ENCODE measurements at places on chromosomes 7 and 10.

DNA sequence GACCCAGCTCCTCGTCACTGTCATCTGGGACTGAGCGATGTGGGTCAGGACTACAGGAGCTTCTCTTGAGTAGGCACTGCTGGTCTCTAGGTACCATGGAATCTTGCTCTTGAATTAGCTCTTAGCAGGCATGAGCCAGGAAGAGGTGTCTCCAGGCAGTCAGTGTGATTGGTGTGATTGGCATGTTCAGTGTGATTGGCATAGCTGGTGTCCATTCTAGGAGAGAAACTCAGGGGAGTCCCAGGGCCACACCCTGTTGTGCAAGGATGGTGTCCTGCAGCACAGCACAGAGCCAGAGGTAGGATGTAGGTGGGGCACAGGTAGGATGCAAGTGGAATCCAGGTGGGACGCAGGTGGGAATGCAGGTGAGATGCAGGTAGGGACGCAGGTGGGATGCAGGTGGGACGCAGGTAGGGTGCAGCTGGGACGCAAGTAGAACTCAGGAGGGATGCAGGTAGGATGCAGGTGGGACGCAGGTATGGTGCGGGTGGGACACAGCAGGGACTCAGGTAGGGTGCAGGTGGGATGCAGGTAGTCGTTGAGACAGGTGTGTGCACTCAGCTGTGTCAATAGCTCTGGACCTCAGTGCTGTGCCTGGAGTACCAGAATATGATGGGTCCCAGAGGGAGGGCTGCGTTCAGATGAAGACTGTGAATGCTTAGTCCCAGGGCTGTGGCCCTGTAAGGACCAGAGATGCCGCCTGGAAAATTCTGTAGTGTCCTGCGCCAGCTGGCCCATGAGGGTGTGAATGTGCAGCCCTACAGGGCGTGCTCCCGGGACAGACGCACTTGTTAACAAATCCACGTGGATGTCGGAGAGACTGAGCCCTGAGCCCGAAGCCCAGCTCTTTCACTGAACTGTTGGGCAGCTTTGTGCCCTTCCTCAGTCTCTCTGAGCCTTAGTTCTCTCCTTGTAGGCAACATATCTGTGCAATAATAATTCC lies 248.2 kb upstream of the PITRM1 start:
- DNase-seq, result no peak

GRCh38 chr7:138167869-138168296 lies 91.6 kb downstream of the AKR1D1 start:
- no peak for DNase-seq

GRCh38 chr10:81548160-81548559 lies 326.8 kb upstream of the NRG3 start:
- DNase-seq, result no peak

- DNase-seq, result no peak
These were observed 84.5 kb downstream of the HIF1AN start for GRCh38 chr10:100620087-100620835.

GRCh38 chr7:41977151-41977651 lies 259.8 kb downstream of the GLI3 start:
- DNase-seq, result no peak

GRCh38 chr10:44636625-44637024 lies 251.7 kb upstream of the CXCL12 start:
- DNase-seq, result no peak

DNA sequence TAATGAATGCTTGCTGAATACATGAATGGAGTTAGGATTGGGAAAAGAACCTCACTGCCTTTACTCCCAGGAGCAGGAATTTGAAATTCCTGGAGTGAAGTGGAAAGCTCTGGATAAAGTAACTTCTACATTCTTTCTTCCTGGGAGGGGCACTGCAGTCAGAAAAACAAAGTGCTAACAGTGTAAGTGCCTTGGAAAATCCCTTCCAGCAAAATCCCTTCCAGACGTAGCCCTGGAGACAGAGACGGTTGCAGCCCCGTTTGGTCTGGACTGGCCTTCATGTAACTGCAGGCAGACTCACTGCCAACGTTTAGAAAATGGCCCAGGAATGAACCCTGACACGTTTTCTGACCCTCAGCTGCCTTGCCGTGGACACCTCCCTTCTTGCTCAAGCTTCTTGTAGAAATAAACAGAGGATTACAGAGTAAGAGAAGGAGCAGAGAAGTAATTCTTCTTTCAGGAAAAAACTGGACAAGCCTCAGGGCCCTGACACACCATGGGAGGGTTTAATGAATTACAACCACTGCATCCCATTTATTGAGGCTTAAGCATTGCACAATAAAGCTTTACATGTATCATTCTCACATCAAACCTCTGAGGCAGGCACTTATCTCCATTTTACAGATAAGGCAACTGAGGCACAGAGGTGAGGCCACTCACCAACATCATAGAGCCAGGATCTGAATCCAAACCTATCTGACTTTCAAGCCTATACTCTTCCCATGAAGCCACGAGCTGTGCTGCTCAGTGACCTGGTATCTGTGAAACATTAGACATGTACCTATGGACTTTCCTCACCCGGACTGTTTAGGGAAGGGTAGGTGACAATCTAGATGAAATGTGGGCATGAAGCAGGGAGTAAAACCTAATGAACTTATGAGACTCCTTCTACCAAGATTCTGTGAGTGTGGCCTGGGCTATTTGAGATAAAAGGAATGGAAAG lies 7.8 kb downstream of the ITPRIP start:
- DNase-seq, result no peak

GRCh38 chr7:47300472-47301104 lies 281.3 kb downstream of the TNS3 start:
- DNase-seq, result no peak

- no peak for DNase-seq
These were observed 2.3 kb downstream of the HNRNPA2B1 start for GRCh38 chr7:26198133-26198780.

DNA sequence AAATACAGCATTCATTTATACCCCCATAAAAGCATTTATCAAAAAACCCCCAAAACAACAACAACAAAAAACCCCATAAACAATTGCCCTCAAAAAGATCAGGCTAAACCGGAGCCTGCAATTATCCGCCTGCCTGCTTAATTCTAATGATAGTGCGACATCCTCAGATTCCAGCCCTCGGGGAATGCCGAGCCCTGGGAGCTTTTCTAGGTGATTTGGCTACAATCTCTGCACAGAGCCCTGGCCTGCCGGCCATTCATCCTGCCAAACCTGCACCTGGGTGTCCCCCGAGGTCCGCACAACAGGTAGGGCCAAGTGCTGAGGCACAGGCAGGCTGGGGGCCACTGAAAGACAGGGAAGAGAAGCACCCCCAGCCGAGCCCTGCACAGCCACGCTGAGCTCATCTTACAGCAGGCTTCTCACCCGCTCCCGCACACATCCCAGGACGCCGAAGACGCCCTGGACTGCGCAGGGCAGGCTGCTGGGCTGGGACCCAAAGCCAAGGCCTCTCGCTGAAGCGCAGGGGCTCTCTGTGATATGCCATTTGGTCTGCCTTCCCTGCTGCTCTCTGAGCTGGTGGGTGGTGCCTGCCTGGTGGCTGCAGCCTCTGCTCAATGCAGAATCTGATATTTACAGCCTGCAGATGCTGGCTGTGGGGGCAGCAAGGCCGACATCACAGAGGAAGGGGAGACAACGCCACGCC lies 57.5 kb downstream of the CAMK2B start:
- no peak for DNase-seq

Measured in GM12891 (cell line).